H1 (cell line): ENCODE measurements at places on chromosomes 2 and 18.
A peak's percentile ranks its signal among the peaks of the same experiment; 100 is the strongest.

DNA sequence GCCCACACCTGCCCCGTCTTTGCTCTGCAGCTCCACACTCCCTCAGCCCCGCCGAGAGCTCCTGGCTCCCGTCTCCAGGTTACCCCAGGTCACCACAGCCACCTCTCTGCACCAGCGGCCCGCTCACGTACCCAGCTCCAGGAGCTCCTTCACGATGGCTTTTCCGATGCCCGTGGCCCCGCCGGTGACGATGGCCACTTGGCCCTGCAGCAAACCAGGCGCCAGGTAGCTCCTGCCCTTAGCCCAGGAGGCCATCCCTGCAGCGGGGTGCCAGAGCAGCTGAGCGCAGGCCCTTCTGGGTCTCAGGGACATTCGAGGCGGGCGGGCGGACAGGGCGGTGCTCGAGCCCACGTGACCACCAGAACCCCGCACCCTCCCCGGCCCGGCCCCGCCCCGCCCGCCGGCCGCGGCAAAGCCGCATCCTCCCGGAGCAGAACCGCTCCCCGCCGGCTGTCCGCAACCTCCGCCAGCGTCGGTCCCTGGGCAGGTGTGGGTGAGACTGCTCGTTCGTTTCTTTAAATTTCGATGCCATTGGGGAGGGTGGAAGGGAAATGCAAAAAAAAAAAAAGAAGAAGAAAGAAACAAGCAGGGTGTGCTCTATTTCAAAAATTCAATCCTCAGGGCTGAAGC is at the start of the genes PECR and TMEM169:
Gene PECR (minus strand): TSS at position 323 of the 630 bp plus-strand sequence. CDS start 68 bp downstream, at position 255.
Gene TMEM169 (plus strand): TSS at position 433 of the 630 bp plus-strand sequence. CDS start 14,045 bp downstream, outside the sequence.
- H3K27ac ChIP-seq = peak within 1 kb of the TSS; percentile 37; the same call in 1 of the 2 replicates
- H3K27me3 ChIP-seq = no peaks in the 10 kb centered on the region
- H3K36me3 ChIP-seq = no peaks in the 10 kb centered on the region
- peak within 1 kb of the TSS; percentile 92 for H3K4me3 ChIP-seq

GRCh38 chr2:224934526-224935188 is 107.6 kb downstream of the DOCK10 start:
- no peak overlapping the region for H3K4me3 ChIP-seq
- H3K4me1 ChIP-seq = peaks cover 2% of the 10 kb centered on the region
- no peak overlapping the region for H3K27ac ChIP-seq
- H3K27me3 ChIP-seq = no peaks in the 10 kb centered on the region

DNA sequence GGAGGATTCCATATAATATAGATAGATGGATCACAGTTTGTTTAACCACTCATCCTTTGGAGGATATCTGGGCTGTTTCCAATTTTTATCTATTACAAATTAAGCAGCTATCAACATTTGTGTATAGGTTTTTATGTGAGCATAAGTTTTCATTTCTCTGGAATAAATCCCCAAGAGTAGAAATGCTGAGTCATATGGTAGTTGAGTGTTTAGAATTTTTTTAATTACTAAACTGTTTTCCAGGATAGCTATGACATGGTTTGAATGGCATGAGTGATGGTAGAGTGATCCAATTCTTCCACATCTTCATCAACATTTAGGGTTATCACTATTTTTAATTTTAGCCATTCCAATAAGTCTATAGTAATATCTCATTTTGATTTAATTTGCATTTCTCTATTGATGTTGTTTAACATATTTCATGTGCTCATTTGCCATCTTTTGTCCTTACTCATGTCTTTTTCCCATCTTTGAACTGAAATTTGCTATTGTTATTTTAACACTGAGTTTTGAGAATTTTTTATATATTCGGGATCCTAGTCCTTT is 31.4 kb downstream of the ABCB11 start:
- H3K4me3 ChIP-seq = no peak overlapping the region
- no peaks in the 10 kb centered on the region for H3K4me1 ChIP-seq
- no peak overlapping the region for H3K27ac ChIP-seq
- DNase-seq = no peak
- no peaks in the 10 kb centered on the region for H3K36me3 ChIP-seq

GRCh38 chr2:38653715-38654527 is 12.0 kb upstream of the GALM start:
- DNase-seq = no peak
- no peak overlapping the region for H3K27ac ChIP-seq
- H3K4me3 ChIP-seq = no peak overlapping the region

DNA sequence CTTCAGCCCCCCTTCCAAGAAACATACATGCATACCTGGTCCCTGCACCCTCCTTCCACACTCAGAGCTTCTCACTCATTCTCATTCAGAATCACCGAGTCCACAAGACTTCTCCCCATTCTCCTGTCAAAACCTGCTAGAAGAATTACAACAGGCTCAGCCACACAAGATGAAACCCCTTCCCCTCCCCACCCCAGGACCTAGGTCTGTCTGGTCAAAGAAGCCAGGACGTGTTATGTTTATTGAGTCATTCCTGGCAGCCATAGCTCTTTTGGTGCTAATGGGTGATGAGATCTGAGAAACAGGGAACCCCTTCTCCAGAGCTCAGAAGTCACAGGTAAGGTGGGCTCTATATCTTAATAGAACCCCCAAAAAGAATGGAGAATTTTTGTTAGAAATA is 1.4 kb upstream of the ADD2 start:
- H3K27me3 ChIP-seq = no peaks in the 10 kb centered on the region
- no peak overlapping the region for H3K27ac ChIP-seq
- no peak for DNase-seq
- H3K36me3 ChIP-seq = no peaks in the 10 kb centered on the region

DNA sequence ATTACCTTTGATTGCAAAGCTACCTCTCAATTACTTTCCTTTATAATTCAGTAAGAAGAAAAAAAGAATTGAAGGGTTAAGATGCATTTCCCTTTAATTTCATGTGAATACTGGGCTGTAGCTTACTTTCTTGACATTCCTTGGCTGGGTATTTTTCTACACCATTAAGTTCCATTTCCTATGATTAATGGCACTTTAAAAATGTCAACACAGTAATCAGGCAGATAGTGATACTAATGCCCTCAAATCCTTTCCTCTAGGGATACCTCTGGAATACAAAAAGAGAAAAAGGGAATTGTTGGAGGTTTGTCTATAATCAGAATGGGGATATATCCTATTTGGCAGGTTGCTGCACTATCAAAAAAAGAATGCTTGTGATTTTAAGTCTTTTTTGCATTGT is 216.9 kb downstream of the SRBD1 start:
- H3K36me3 ChIP-seq = no peaks in the 10 kb centered on the region
- H3K27me3 ChIP-seq = no peaks in the 10 kb centered on the region
- DNase-seq = no peak
- no peaks in the 10 kb centered on the region for H3K4me1 ChIP-seq
- H3K4me3 ChIP-seq = no peak overlapping the region

DNA sequence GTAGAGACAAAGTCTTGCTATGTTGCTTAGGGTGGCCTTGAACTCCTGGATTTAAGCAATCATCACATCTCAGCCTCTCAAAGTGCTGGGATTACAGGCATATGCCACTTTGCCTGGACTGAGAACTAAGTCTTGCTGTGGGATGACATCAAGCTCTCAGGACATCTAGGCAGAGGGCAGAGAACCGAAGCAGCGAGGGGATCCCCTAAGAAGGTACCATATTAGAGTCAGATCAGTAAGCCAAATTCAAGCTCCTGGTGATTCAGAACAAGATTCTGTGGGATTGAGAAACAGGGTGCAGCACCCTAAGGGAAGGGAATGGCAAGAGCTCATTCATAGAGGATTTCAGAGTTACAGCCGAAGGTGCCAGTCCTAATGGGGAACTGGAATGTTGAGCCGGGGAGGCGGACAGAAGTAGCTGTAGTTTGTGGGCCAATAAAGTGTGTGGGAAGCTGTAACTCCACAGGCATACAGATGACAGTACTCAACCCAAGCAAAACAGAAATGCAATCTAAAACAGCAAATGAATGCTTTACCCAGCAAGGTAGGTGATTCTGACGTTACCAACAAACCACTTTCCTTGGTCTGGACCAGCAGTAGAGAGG is 30.9 kb downstream of the EPHA4 start:
- no peaks in the 10 kb centered on the region for H3K27me3 ChIP-seq
- H3K4me1 ChIP-seq = no peaks in the 10 kb centered on the region
- no peaks in the 10 kb centered on the region for H3K36me3 ChIP-seq
- no peak overlapping the region for H3K27ac ChIP-seq
- H3K4me3 ChIP-seq = no peak overlapping the region

DNA sequence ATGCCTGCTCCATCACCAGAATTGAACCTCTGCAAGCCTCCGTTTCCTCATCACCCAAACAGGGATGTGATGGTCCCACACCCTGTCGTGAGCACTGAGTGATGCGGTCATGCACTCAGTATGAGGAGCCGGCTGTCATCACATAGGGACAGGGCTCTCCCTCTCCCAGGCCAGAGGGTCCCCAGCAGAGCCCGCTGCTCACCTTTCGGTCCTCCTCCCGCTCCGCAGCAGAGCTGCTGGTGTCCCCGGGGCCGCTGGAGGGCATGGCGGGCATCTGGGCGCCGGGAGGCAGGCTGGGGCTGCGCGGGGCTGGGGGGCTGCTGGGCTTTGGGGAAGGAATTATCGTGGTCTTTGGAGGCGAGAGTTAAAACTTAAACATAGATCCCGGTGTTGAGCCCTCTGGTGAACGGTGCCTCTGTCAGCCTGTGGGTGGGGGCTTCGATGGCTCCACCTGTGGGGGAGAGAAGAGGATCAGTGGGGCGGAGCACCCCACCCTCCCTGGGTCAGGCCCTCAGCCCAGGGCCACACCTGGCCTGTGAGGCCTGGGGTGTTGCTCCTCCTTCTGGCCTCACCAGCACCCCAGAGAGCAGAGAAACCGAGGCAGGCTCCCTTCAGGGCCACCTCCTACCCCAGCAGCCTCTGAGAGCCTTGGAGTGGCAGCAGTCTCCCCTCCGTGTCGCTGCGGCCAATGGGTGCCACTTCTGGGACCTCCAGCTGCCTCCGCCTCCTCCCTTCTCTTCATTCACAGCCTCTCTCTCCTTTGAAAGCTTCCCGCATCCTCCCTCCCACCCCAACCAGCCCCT is 27.8 kb downstream of the DNMT3A start:
- H3K4me1 ChIP-seq = peaks cover 55% of the 10 kb centered on the region
- H3K36me3 ChIP-seq = no peaks in the 10 kb centered on the region
